ENCODE measurements at places on chromosomes 2 and 18.

DNA sequence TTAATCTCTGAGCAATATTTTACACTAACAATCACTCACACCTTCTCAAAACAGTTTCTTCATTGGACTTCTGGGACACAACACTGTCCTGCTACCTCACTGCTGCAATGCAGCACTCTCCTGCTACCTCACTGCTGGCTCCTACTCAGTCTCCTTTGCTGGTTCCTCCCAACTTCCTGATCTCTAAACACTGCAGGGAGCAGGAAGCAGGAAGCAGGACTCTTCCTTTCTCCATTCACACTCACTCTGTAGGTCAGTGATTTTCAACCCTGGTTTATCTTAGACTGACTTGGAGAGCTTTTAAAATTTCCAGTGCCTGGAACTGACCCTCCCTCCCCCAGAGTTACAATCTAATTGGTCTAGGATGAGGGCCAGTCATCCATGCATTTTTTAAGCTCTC lies 243.4 kb upstream of the RBBP8 start:
- DNase-seq: no peak

DNA sequence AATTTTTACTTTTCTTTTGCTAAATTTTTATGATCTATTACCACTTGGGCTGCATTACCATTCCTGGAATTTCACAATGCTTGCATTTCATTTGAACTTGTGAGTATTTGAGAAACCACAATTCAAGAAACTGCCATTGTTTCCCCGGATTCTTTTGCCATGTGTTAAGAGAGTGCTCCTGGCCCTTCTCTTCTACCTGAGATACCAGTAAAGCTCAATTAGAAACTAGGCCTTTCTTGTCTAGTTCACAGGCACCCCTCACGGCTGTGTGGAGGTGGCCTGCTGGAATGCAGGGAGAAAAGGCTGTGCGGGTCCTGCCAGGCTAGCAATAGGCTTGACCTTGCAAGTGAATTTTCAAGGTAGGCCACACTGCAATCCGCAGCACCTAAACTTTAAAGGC lies 40.8 kb downstream of the ZEB2 start:
- no peak for DNase-seq

GRCh38 chr2:3756306-3756705 lies 52.9 kb downstream of the DCDC2C start:
- DNase-seq: no peak

- no peak for DNase-seq
Observed at GRCh38 chr2:104909317-104909716, 55.4 kb downstream of the POU3F3 start.

All from kidney capillary endothelial cell (primary cell).